ENCODE measurements at places on chromosomes 7 and 10.

DNA sequence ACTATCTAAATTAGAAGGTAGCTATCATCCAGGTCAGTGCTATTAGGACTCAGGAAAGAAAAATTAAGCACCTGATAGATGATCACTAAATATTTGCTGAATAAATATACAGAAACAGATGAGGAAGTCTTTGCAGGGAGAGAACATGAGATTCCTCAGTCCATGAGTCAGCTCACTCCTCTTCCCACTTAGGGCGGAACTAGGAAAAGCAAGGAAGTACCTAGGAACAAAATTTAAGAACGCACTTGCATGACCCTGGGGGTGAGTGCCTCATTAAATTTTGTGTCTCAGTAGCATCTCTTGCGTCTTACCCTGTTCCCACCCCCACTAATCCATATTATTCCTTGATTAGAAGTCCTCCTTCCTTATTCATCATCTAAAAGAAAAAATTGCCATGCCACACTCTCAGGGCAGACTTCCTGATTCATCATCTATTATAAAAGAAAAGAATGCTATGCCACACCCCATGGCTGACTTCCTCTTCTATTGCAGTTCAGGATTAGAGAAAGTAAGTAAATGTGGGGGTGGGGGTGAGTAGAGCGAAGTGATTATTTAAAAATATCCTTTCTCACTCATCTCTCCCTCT lies 208.8 kb downstream of the THSD7A start:
- DNase-seq, result no peak

DNA sequence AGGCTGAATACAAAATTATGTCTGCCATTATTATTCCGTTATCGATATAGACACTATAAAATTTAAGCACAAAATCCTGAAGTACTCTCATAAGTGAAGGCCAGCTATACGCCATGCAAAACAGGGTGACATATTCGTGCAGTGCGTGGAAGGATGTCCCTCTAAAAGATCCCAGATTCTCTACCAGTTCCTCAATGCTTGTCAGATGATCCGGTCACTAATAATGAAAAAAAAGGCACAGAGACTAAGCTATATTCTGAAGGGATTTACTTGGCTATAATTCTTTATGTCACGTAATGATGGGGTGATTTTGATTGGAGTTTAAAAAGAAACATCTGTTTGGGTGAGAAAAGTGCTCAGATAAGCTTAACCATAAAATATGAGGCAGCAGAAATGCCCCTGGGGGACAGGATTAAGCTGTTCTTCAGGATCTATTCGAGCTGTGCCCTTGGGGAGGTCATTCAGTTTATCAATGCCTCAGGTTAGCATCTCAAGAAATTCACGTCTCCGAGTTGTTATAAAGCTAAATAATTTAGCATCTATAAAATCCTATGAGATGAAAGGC lies 229.7 kb upstream of the PITRM1 start:
- no peak for DNase-seq

GRCh38 chr10:113528876-113529275 lies 24.0 kb upstream of the HABP2 start:
- peak; percentile 60 for DNase-seq

GRCh38 chr7:32660936-32661335 lies 165.6 kb downstream of the AVL9 start:
- no peak for DNase-seq

DNA sequence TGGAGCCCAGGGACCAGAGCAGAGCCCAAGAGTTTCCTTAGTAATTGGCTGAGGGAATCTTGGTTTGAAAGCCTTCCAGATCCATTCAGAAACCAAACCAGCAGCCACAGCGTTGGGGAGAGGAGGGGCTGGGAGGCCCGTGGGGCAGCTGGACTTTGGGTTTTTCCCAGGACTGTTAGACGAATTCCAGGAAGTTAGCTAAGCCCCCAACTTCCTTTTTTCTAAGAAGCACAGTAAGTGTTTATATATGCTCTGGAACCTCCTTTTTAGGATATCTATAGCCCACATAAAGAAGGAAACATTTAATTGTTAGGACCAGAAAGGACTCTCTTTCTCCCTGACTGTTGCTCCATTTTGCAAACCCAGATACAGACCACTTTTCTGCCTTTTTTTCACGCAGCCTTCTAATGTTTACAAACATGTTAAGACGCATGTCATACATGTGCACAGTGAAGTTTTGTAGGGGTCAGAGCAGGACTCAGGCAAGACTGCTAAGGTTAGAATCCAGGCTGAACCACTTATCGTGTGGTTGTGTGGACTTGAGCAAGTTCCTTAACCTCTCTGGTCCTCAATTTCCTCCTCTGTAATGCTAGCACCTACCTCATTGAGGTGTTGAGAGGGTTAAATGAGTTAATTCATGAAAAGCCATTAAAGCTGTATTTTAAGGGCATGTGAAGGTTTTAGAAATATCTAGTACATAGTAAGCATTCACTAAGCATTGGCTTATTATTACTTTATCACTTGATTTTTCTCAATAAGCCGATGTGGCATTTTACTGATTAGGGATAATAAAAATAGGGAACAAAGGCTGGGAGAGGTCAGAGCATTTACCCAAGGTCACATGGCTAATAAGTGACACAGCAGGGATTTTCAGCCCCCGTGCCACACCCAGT lies 42.4 kb downstream of the TBATA start:
- DNase-seq, result peak; percentile 7

- DNase-seq, result no peak
Observed at GRCh38 chr10:21737106-21737505, 203.1 kb downstream of the MLLT10 start.

DNA sequence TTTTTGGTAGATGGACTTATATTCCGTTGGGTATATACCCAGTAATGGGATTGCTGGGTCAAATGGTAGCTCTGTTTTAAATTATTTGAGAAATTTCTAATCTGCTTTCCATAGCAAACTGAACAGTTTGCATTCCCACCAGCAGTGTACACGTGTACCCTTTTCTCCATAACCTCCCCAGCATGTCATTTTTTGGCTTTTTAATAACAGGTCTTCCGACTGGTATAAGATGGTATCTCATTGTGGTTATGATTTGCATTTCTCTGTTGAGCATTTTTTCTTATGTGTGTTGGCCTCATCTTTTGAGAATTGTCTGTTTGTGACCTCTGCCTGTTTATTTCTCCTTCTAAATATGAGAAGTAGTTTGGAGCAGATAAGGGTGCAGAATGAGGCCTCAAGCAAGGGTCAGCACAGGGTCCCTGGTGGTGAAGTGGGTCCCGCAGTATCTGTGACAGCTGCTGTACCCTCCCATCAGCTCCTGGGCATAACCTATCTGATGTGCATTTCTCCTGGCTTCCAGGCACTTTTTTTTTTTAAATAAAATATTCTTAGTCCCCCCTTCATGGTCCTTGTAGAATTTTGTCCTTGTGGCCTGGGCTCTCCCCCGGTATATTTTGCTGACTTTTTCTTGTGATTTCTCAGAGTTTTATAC lies 73.5 kb downstream of the PROSER2 start:
- DNase-seq, result no peak

GRCh38 chr7:40802497-40802896 lies 667.7 kb downstream of the SUGCT start:
- no peak for DNase-seq

GRCh38 chr7:139811066-139811465 lies 18.0 kb upstream of the TBXAS1 start:
- DNase-seq, result peak; percentile 91

DNA sequence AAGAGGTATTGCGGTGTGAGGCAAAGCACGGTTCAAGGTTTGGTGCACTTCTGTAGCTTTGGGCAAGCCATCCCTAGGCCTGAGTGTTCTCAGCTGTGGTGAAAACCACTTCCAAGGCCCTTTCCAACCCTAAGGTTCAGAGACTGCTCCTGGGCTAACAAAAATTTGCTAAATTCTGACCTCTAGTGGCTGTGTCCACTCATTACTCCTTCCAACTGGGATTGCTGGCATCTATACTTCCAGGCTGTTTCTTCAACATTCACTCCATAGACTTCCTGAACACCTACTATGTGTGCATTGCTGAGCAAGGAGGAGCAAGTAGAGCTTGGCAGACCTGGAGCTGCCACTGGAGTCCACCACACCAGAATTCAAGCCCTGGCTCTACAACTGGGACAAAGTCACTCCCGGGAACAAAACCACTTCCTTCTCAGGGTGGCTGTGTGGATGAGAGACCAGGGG lies 29.3 kb upstream of the SH3PXD2A start:
- DNase-seq, result peak; percentile 56

GRCh38 chr10:46291817-46292572 lies 5.2 kb downstream of the ANTXRL start:
- DNase-seq, result peak; percentile 7

- no peak for DNase-seq
Observed at GRCh38 chr10:131683281-131683861, 217.4 kb upstream of the PPP2R2D start.

- no peak for DNase-seq
Observed at GRCh38 chr7:141722529-141722928, 14.4 kb downstream of the WEE2 start.

GRCh38 chr7:91892821-91893340 lies 12.4 kb upstream of the MTERF1 start:
- DNase-seq, result no peak

GRCh38 chr7:33936503-33936902 lies 31.2 kb downstream of the BMPER start:
- DNase-seq, result no peak

GRCh38 chr7:92973974-92974373 lies 137.6 kb upstream of the CDK6 start:
- DNase-seq, result no peak

DNA sequence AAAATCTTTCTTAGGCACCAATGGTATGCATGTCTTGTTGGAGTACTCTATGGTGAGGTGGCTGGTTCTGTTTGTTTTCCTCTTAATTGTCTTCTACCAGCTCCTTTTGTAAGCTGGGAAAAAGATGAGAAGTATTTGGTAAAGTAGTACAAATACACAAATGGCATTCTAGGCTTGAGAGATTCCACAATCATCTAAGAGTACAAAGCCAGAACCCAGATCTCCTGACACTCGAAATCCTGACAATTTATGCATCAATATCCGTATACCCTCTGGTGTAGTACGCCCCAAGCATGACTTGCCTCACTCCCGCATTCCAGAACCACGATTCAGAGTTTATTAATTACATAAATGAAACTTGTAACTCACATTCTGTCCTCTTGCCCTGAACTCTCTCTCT lies 43.5 kb downstream of the CDCA7L start:
- no peak for DNase-seq

DNA sequence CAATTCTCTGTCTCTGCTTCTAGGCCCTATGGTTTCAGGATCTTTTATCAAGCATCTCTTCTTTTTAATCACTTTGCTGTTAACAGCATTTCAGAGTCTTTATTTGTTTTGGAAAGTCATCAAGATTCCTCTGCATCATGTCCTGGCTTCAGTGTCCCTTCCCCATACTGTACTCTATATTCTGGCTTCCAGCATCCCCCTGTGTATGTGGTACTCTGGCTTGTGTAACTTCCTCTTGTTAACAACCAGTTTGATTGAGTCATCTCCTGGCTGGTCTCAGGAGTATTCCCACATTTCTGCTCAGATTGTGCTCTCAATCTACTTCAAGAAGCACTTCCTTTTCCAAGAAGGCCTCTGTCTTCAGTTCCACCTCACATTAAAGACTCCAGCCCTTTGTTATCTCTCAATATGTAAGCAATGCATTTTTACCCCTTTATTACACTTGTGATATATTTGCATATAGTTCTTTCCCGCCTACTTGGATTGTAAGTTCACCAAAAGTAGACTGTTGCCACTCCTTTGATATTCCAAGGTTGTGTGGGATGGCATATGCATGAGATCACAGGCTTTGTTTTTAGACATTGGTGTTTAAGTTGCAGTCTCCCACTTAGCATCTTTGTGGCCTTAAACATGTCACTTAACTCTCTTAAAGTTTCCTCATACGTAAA lies 15.1 kb upstream of the ATE1 start:
- DNase-seq, result peak; percentile 95

GRCh38 chr10:14782691-14783363 lies 8.1 kb upstream of the FAM107B start:
- peak; percentile 99 for DNase-seq

DNA sequence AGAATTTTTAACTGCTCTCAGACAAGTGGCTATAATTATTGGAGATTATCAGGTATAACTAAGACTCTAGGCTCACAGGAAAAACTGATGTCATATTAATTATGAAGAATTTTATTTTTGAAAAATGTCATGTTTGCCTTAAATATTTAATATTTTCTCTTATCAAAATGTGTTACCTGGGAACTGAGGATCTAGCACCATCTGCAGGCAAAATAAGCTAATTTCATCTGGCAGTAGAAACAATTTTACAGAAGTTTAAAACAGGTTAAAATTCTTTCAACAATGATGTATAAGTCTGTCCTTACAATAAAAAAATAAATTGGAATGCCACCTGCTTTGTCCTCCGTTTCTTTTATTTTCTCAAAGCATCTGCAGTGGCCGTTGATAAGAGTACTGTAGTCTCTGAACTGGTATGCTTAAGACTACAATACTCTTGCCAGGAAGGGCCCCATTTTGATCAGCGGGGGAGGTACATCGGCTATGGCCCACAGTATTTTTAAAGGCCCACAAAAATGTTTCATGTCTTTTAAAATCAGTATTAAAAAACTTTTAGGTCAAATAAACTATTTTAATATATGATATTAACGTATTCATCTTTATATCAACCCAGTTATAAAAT lies 81.3 kb downstream of the VWDE start:
- DNase-seq, result peak; percentile 24

DNA sequence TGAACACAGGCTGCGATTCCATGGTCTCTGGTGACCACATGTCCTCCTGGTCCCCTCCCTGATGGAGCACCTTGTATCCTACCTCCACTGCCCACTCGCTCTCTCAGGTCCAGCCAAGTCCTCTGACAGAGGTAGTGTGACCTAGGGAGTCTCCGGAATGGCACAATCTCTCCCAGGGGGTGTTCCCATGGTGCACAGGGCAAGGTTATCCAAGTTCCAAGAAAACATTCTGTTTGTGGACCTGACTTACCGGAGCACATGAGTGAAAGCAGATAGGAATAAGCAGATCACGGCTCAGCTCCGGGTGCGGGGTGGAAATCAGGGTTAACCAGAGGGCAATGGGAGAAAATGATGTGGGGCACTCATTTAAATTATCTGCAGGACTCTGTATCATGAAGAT lies 45.8 kb upstream of the INSIG1 start:
- no peak for DNase-seq

DNA sequence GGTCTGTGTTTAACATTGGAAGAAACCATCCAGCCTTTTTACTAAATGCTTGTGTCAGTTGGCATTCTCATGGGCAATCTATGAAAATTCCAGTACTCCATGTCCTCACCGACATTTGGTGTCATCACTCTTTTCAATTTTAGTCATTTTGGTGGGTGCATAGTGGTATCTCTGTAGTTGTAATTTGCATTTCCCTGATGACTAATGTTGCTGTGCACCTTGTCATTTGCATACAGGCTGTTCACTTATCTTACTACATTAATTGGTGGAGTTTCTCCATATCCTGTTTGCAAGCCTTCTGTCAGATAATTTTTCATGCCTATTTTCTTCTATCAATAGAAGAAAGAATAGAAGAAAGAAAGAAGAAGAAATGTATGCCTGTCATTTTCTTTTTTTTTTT lies 73.7 kb downstream of the PLPP4 start:
- no peak for DNase-seq

- peak; percentile 96 for DNase-seq
Observed at GRCh38 chr10:70500812-70501301, 22.3 kb downstream of the PALD1 start.
